ENCODE measurements at places on chromosomes 7 and 10. TPM values are rescaled to one million over a fixed set of nuclear protein-coding genes. Genes with fewer than 3 reads are reported as not detected.

ITGB8 gene
- 25.0 TPM for total RNA-seq

SRRM3 gene
- total RNA-seq: 2.8 TPM

TBX20 gene
- not detected for total RNA-seq

KCNIP2 gene
- 0.66 TPM for total RNA-seq

INA gene
- total RNA-seq: 0.99 TPM

NFKB2 gene
- 11.5 TPM for total RNA-seq

AKR1C4 gene
- not detected for total RNA-seq

TFPI2 gene
- 14.5 TPM for total RNA-seq

AKR1C3 gene
- 104 TPM for total RNA-seq

PDE6C gene
- not detected for total RNA-seq

Data from smooth muscle cell of trachea (primary cell).